ENCODE measurements at places on chromosomes 12 and 14.

GRCh38 chr12:8950702-8951478 lies 1.4 kb upstream of the M6PR start:
- DNase-seq: no peak

DNA sequence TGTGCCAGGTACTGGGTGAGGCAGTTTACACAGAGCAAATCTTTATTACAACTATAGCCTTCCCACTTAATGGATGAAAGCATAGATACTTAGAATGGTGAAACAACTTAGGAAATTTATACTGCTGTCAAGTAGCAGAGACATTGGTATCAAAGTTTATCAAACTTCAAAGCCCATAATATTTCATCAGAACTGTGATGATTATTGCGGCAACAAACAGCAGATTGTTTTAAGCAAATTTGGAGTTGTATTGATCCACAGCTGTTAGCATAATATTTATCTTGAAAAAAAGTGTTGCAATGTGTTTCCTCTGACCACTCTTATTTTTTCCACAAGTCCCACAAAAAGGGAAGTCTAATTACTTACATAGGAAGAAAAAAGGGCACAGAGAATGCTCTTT lies 2.0 kb upstream of the SLCO1B3 start:
- DNase-seq: no peak

DNA sequence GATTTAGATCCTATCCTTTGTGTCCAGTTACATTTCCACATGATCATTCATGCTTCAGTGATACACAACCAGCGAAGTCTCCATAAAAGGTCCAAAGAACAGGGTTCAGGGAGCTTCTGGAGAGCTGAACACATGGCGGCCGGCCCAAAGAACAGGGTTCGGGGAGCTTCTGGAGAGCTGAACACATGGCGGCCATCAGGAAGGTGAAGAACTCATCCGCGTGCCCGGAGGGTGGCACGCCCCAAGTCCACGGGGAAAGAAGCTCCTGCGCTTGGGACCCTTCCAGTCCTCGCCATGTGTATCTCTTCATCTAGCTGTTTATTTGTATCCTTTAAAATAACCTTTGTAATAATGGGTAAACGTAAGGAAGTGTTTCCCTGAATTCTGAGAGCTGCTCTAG lies 91.9 kb upstream of the FLRT2 start:
- DNase-seq: no peak

- DNase-seq: no peak
Measured at GRCh38 chr12:29533815-29534489, 36.5 kb upstream of the OVCH1 start.

GRCh38 chr12:131828671-131829355 lies 620 bp downstream of the MMP17 start:
- DNase-seq: peak; percentile 21

GRCh38 chr12:66999141-66999540 lies 270.0 kb upstream of the CAND1 start:
- DNase-seq: no peak

- peak; percentile 72 for DNase-seq
Measured at GRCh38 chr12:47088021-47088944, 8.5 kb upstream of the AMIGO2 start.

DNA sequence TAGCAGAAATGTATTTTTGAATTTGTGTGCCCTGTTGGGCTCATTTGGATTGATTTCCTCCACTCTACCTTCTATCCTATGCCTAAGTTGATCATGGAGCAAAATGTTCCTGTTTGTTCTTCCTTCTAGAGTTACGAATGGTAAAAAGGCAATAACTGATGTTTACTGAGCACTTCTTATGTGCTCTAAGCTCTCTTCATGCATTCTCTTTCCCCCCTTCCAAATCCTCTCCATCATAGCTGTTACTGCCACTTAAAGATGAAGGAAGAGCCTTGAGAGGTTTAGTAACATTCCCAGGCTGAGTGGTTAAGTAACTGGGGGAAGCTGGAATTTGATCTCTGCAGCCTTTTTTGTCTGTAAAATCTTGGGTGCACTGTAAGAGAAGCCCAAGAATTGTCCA lies 60.1 kb downstream of the CHST11 start:
- DNase-seq: no peak

GRCh38 chr14:21096438-21096837 lies 2.0 kb downstream of the ZNF219 start:
- no peak for DNase-seq

DNA sequence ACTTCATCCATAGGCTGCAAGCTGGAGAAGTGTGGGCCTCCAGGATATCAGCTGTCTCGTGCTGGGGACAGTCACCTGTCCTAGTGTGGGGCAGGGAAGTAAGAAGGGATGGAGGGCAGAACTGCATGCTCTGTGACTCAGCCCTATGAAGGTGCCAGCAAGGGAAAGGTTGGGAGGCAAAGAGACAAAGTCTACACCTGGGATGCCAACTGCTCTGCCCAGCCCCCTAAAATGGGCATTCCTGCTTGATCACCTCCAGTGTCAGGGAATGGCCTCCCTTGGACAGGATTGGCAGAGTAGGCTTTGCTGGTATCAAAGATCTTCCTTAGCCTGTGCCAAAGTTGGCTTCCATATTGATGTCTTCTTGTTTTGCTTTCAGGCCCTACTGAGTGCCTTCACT lies 335.0 kb downstream of the BCL11B start:
- DNase-seq: no peak

DNA sequence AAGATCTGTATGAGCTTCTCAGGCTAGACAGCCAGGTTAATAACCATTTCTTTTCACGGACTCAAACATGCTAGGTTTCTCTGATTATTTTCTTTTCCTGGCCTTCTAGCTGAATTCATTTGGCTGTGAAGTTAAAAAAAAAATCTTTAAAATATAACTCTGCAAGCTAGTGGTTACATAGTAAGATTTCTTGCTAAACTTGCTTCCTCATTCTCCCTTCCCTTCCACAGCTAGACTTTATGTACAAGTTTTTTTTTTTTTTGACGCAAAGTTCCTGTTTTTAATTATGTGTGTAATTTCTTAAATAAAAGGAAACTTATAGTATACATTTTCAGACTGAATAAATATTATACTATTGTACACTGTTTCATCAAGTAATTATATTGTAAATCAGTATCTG lies 145.4 kb downstream of the TMTC2 start:
- no peak for DNase-seq

- DNase-seq: no peak
Measured at GRCh38 chr12:82660541-82661325, 26.0 kb upstream of the TMTC2 start.

GRCh38 chr12:109462868-109463692 lies 14.0 kb downstream of the KCTD10 start:
- peak; percentile 98 for DNase-seq

- DNase-seq: no peak
Measured at GRCh38 chr12:92702754-92703679, at the start of gene PLEKHG7. TSS of gene PLEKHG7 (plus strand) at chr12:92702989. CDS start at chr12:92706632, 3,643 bp downstream.

DNA sequence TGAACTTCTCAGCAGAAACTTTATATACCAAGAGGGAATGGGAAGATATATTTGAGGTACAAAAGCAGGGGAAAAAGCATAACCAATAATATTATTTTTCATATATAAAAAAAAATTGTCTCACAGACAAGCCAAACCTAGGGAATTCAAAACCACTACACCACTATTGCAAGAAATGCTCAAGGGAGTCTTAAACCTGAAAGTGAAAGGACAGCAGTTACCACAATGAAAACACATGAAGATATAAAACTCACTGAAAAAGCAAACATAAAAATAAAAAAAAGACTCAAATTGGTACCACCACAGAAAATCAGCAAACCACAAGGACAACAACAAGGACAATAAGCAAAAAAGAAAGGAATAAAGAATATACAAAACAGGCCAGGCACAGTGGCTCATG lies 131.9 kb downstream of the CEP128 start:
- DNase-seq: no peak

DNA sequence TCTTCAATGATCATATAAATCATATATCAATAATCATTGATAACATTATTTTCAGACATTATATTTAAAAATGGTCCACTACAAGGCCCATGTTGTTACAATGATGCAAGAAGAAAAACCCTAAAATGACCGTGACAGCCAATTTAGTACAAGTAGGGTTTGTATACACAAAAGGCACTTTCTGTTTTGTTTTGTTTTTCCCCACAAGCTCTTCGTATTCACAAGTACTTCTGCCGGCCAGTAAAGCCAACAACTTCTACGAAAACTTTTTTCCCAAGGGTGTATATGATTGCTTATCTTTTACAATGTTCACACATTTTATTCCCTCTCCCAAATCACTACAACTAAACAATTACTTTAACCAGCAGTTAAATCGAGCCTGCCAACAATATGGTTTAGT lies 9.6 kb downstream of the PTPRB start:
- peak; percentile 38 for DNase-seq

DNA sequence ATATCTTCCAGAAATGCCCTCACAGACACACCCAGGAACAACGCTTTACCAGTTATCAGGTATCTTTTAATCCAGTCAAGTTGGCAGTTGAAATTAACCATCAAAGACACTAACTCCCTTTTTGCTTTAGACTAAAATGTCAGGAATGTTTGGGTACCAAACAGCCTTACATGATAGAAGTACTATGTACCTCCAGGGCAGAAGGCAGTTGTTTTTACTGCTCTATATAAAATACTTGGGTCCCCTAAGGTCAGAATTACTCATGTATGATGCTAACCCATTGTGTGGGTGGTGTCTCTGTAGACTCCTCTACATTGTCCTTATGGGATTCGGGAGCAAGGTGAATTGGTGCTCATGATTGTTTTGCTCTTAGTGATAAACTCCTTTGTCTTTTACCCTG lies 492.5 kb upstream of the FLRT2 start:
- DNase-seq: no peak

GRCh38 chr12:83954071-83954789 lies 958.4 kb downstream of the SLC6A15 start:
- DNase-seq: no peak

GRCh38 chr14:50070840-50071548 lies 45.4 kb downstream of the VCPKMT start:
- DNase-seq: no peak

- no peak for DNase-seq
Measured at GRCh38 chr14:102063808-102064429, 22.9 kb downstream of the HSP90AA1 start.

DNA sequence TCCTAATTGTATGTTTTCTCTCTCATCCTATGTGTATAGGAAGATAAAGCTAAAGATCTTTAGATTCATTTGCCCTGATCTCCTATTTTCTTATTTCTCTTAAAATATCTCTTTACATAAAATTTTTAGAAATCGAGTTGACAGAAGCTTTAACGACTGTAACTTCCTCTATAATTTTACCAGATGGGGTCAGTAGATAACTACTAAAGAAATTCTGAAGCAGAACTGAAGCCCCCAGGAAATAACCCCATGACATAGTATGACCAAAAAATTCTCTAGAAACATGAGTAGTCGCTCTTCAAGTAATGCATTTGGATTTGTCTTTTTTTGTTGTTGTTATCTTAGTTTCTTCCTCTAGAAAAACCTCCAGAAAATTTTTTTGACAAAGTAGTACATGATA lies 288.0 kb downstream of the ERC1 start:
- no peak for DNase-seq

DNA sequence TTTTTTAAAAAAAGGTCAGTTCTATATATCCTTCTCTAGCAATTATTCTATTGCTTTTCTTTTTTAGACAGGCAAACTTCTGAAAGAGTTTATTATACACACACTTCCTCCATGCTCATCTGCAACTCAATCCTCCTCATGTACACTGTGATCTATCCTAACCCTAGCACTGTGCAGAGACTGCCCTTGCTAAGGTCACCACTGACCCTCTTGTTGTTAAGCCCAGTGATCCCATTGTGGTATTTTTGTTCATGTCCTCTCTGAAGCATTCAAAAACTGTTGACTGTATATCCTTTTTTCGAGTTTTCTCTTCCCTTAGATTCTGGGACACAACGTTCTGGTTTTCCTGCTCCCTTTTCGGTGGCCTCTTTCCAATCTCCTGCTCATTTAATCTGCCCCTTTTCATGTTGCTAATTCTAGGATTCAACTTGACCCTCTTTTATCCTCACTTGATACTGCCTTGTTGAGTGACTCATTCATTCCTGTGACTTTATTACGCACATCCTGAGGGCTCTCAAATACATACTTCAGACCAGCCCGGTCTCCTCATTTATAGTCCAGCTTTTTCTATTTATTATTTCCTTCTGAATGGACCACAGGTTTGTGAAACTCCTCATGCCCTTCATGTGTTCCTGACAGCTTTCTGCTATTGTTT lies 53.9 kb upstream of the PTPRB start:
- DNase-seq: peak; percentile 76

- no peak for DNase-seq
Measured at GRCh38 chr12:55757701-55758100, 14.8 kb downstream of the GDF11 start.

GRCh38 chr12:4556735-4557530 lies 5.1 kb upstream of the DYRK4 start:
- no peak for DNase-seq

DNA sequence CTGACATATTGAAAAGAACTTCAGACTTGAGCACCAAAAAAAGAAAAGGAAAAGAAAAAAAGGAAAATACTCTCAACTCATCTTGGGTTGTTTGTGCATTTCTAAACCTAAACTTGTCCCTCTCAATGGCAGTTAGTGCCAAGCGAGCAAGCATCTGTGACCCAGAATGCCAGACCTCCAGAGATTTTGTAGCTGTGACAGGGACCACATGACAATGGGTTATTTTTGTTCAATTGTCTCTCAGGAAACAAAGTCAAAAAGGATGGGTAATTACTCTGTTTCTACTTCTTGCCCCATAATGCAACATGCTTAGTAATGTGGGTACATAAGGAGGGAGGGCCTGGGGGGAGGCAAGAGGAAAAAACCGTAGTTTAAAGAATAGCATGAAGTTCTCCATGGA lies 285.7 kb upstream of the RTL1 start:
- no peak for DNase-seq

GRCh38 chr14:74630881-74631690 lies 19.0 kb upstream of the LTBP2 start:
- no peak for DNase-seq

DNA sequence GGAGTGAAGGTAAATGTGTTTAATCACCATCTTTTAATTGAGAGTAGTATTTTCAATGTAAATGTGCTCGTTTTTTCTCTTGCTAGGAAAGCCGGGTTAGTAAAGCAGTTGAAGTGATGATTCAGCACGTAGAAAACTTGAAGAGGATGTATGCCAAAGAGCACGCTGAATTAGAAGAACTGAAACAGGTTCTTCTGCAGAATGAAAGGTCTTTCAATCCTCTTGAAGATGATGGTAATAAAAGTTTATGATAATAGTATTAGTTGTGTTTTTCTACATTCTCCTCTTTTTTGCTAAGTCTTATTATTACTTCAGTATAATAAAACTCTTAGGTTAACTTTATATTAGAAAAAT lies 93.9 kb downstream of the DNAI7 start:
- DNase-seq: no peak

GRCh38 chr14:70193396-70193795 lies 4.6 kb upstream of the SLC8A3 start:
- no peak for DNase-seq

- DNase-seq: peak; percentile 59
Measured at GRCh38 chr12:43104494-43104893, 447.5 kb downstream of the ADAMTS20 start.

Data from cardiac fibroblast (primary cell).